ENCODE measurements at places on chromosomes 1 and 21. TPM values are rescaled to one million over a fixed set of nuclear protein-coding genes. Genes with fewer than 3 reads are reported as not detected.

Gene FAM72C
- total RNA-seq: 0.42 TPM

Gene EFHD2
- total RNA-seq: 103 TPM

Gene IGSF5
- total RNA-seq: 2.0 TPM

Gene MYBPH
- total RNA-seq: not detected

Gene PLA2G2D
- not detected for total RNA-seq

Gene C1QB
- total RNA-seq: 92.9 TPM

Gene FHAD1
- 12.3 TPM for total RNA-seq

Gene GNG4
- total RNA-seq: not detected

Gene CAMSAP2
- 37.8 TPM for total RNA-seq

Gene PROK1
- 9.3 TPM for total RNA-seq

Gene COL6A1
- 289 TPM for total RNA-seq

Gene BSND
- not detected for total RNA-seq

Gene ANKRD34A
- 0.47 TPM for total RNA-seq

Gene DNAH14
- 27.5 TPM for total RNA-seq

Gene CFHR4
- not detected for total RNA-seq

Gene EPHB2
- total RNA-seq: 14.6 TPM

GRCh38 chr1:9294910-9295636, 2.4 kb downstream of the SPSB1 start:
- DNase-seq: no peak

DNA sequence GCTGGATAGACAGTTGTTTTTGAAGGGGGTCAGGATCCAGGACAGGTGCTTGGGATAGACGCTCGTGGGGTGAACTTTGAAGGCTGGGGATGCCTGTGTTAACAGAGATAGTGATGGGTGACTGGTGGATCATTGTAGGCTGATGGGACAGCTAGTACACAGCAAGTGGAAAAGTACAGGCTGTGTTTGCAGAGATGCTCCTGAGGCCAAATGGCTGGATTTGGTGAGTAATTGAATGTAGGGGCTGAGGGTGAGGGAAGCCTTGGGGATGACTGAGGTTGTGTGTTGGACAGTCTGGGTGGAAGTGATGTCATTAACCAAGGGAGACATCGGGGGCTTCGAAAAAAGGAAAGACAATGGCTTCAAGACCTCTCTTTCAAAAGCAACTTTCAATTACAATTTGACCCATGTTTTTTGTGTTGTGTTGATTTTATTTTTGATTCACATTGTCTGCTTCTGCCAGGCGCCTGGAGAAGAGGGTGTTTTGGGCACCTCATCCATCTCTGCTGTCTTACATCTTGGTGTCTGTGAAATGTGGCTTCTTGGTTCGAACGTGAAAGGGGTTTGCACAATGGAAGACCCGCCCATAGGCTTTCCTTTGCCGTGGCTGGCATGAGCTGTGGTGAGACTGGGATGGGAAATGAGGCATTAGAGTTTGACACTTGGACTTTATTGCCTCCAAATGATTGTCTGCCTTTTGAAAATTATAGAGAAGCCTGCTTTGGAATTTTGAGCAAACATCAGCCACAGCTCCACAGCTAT, 147.5 kb downstream of the FOXD2 start:
- peak; percentile 12 for DNase-seq

DNA sequence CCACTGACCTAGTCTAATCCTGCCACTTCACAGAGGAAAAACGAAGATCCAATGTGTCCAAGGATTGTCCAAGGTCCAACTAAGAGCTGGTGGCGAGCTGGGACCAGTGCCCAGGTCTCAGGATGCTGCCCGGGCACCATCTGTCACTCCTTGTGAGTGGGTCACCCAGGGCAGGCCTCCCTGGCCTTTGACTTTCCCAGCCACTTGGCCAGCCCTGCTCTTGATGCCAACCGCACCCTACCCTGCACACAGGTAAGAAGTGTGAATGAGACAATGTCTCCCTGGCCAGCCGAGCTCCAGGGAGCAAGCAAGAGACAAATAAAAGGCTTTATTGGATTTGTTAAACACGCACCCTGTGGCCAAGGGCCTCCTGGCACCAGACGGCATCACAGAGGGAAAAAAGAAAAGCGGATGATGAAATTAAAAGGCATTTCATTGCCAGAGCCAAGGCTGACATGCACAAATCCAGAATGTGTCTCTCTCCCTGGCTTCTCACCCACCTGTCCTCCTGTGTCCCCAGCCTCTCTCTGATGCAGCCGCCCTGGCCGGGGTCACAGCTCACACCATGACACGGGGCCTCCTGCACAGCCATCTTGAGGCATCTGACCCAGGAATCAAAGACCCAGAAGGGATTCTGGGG, 72.8 kb downstream of the CAMK2N1 start:
- no peak for DNase-seq

DNA sequence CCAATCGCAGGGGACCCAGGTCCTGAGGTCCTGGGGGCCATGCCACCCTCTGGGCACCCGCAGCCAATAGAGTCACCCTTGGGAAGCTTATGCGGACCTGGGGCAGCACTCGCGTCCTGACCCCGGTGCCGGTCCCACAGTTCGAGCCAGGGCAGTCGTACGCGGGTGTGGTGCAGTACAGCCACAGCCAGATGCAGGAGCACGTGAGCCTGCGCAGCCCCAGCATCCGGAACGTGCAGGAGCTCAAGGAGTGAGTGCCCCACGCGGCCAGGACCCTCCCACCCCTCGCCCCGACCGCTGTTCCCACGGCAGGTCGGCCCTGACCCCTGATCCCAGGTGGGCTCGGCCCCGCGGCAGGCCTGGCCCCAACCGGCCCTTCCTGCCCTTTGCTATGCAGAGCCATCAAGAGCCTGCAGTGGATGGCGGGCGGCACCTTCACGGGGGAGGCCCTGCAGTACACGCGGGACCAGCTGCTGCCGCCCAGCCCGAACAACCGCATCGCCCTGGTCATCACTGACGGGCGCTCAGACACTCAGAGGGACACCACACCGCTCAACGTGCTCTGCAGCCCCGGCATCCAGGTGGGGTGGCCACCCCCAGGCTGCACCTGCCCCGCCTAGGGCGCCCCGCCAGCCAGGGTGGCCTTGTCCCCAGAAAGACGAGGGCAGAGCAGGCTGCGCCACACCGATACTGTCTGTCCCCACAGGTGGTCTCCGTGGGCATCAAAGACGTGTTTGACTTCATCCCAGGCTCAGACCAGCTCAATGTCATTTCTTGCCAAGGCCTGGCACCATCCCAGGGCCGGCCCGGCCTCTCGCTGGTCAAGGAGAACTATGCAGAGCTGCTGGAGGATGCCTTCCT, 20.5 kb downstream of the COL6A1 start:
- peak; percentile 41 for DNase-seq

DNA sequence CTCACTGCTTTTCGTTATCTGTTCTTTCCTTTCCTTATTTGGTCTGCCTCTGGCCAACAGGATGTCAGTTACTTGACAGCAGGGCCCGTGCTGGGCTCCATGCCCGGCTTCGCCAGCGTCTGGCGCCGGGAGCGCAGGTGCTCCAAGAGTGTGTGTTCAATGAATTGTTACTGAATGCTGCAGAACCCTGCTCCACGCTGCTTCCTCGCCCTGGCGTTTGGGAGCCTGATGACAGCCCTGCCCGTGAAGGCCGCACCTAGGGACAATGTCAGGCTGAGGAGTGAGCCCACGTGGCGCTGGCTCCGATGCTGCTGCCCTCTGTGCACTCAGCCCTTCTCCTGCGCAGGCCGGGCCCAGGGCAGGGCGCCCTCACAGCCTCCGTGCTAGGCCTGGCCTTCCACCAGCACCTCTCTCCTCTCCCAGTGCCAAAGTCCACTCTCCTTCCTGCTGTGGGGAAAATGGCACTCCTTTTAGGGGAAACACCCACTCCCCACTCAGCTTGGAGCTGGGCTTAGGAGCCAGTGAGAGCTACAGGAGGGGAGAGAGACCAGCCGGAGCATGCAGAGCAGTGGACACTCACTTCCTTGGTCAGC, 51.4 kb downstream of the ACBD3 start:
- DNase-seq: no peak

GRCh38 chr1:66539491-66539890, 5.5 kb downstream of the SGIP1 start:
- no peak for DNase-seq

GRCh38 chr1:15489052-15489736, 13.3 kb downstream of the CELA2B start:
- DNase-seq: no peak

GRCh38 chr21:45748593-45748992, 105.1 kb downstream of the PCBP3 start:
- no peak for DNase-seq

- DNase-seq: no peak
These were observed 7.1 kb upstream of the SFT2D2 start for GRCh38 chr1:168218658-168219057.

DNA sequence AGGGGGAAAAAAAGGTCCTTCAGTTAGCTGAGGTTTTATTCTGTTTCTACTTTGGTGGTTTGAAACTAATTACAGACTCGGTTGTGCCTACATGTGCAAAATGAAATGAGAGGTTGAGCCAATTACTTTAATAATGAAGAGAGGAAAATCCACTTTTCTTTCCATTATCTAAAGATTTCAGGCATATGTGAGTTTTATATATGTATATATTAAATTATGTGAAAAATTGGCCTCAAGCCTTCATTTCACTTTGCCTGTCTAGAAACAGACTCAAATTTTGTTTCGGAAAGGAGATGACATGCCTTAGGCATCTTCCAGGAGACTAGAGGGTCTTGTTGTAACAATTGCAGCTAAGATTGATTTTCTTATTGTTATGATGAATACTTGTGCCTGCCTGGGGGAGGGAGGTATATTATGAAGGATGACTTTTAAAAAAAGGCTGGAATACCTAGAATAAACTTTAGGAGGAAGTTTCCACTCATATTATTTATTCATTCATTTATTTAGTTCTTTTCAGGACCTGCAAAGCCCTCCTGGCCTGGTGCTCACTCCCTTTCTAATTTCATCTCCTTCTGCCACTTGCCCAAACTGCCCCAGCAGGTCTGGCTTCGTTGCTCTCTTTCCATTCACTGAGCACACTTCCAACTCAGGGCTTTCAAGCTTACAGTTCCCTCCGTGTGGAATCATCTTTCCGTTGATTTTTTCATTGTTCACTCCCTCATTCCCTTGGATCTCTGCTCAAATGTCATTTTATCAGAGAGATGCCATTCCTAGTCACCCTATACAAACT, 94.2 kb upstream of the HOOK1 start:
- DNase-seq: no peak

GRCh38 chr1:85578321-85579295, 2.0 kb upstream of the CCN1 start:
- DNase-seq: no peak

DNA sequence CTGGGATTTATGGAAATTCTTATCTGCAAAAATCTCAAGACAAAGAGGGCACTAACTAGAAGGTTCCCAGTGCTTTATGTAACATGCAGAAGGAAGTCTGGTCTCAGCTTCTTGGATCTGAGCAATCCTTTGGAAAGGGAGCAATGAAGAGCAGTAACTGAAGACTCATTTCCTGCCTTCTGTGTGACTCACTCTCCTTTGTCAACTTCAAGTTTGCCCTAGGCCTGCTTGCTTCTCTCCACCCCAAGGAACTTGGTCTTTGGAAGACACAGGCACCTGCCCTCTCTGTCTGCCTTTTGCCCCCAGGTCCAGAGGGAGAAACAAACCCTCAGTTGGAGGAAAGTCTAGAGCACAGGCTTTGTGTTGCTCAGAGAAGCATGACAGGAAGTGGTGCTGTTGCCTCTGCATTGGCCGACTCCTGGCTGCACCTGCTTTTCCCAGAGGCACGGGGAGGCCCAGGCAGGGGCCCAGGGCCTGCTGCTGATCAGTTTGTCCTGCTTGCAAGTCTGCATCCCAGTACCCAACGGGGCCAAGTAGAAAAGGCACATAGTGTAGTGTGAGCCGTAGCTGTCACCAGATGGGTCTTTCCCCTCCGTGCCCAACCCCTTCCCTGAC, 137.2 kb downstream of the DHRS3 start:
- DNase-seq: no peak

GRCh38 chr1:109513110-109513710, 3.7 kb upstream of the AMIGO1 start:
- DNase-seq: no peak

GRCh38 chr1:181010789-181011188, 11.9 kb downstream of the STX6 start:
- no peak for DNase-seq

- no peak for DNase-seq
These were observed 97.1 kb downstream of the ADAMTS1 start for GRCh38 chr21:26748066-26748465.

GRCh38 chr21:14559102-14559501, 13.0 kb upstream of the SAMSN1 start:
- DNase-seq: no peak

DNA sequence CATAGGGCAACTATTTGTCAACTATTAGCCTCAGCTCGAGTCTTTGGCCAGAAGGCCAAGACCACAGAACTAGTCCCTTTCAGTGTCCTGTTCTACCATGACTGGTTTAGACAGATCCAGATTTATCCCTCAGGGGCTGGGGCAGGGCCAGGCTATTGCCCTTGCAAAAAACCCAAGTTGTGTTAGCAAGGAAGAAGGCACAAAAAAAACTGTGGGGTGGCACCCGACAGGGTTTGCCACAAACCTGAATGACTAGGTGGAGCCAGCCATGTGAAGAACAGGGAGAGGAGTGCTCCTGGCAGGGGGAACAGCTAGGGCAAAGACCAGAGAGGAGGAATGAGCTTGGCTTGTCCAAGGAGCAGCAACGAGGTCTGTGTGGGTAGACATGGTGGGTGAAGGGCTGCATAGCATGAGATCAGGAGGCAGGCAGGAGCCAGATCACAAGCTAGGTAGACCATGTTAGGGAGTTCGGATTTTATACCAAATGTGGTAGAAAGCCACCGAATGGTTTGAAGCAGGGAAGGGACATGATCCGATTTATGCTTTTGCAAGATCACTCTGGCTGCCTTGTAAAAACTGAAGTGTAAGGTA, 4.3 kb downstream of the DCST1 start:
- no peak for DNase-seq

GRCh38 chr1:166692346-166692745, 146.9 kb upstream of the POGK start:
- no peak for DNase-seq

DNA sequence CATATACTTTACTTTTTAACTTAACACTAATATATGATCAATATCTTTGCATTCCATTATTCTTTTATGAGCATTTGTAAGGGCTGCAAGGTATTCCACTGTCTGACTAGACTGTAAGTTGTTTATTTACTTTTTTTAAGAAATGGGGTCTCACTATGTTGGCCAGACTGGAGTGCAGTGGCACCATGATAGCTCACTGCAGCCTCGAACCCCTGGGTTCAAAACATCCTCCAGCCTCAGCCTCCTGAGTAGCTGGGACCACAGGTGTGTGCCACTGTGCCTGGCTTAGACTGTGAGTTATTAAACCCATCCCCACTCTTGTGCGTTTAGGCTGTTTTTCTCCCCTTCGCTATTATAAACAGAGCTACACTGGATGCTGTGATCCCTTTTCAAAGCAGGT, 6.7 kb upstream of the KIF26B start:
- DNase-seq: no peak
